Activated CD8-positive, alpha-beta memory T cell treated with anti-CD3 and anti-CD28 coated beads for 1 hour (primary cell): ENCODE measurements at places on chromosomes 7 and 10.
A peak's percentile ranks its signal among the peaks of the same experiment; 100 is the strongest.

DNA sequence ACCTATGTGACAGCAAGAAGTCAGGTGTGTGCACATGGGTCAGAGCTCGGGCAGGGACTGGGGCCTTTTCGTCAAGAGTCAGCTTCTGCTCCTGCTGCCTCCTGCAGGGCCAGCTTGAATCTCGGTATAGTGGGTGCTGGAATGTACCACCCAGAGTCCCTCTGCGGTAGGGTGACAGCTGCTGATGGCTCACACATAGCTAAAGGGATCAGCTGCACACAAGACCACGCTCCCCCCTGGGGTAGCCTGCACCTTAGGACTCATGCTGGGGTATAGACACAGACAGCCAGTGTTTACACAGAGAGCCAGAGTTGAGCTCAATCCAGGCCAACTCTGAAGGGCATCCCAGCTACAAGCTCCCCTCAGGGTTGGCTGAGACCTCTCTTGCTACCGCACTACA is 14.0 kb upstream of the COL13A1 start:
- DNase-seq: no peak

GRCh38 chr7:75945297-75946168 is 30.6 kb downstream of the POR start:
- DNase-seq: no peak

DNA sequence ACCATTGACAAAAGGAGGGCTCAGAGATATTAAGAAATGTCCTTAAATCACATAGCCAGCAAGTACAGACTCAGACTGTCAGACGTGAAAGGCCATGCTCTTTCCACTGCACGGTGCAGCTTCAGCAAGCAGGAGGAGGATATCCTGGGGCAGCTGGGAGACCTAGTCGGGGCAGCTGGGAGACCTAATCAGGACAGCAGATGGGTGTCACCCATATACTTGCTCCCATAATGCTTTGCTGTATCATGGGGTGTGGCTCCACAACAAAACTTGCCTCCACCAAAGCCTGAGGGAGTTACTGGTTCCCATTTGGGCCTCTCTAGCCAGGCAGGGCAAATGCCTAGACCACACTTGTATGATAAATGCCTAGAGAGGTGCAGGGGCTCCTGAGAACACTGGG is 55.4 kb downstream of the GRID1 start:
- no peak for DNase-seq

DNA sequence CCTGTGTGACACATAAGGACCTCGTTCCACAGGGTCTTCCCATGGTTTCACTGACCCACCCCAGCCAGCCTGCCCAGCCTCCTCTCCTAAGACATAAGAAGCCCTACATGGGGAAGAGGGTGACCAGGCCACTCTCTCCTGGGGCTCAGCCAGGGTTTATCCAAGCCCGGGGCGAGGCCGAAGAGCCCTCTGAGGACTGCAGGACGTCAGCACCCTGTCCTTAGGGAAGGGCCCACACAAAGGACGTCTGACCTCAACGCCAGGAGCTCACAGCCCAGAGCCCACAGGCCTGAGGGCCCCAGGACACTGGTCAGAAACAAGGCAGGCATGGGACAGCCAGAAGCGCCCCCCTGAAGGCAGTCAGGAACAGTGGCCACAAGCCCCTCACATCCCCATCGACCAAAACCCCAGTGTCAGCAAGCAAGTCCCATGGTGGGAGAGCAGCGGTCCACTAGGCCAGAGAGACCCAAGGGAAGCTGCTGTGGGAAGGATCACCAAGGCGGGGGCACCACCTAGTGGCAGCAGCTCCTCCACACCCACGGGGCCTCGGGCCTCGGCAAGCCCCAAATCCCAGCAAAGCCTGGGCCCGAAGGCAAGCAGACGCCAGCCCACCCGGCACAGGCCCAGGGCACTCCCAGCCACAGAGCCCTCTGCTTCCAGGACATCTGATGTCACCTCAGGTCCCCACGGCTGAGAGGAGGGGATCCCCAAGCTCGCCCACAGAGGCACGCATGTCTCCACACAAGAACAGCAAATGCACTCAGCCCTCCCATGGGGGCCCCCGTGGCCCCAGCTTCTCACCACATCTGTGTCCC is 23.4 kb downstream of the MAD1L1 start:
- DNase-seq: no peak

GRCh38 chr7:150428671-150429451 is 21.6 kb upstream of the GIMAP8 start:
- DNase-seq: no peak

- no peak for DNase-seq
Measured at GRCh38 chr7:25007668-25008067, 27.7 kb upstream of the OSBPL3 start.

DNA sequence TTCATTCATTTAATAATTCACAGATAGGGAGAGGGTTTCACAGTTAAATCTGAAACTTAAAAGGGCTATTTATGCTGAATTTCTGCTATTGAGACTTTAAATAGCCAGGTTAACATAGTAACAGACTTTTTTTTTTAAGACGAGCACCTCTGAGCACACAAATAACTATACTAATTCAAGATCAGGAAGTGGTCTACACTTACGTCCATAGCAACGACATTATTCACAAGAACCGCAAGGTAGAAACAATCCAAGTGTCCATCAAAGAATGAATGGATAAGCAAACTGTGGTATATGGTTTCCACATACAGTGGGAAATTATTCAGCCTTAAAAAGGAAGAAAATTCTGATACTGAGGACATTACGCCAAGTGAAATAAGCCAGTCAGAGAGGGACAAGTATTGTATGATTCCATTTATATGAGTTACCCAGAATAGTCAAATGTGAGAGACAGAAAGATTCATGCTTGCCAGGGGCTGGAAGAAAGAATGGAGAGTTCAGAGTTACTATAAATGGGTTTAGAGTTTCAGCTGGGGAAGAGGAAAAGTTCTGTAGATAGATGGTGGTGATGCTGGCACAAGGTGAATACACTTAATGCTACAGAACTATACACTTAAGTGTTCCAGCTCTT is 140.3 kb upstream of the LAMB4 start:
- no peak for DNase-seq

- DNase-seq: no peak
Measured at GRCh38 chr7:36742911-36743775, 18.8 kb upstream of the AOAH start.

DNA sequence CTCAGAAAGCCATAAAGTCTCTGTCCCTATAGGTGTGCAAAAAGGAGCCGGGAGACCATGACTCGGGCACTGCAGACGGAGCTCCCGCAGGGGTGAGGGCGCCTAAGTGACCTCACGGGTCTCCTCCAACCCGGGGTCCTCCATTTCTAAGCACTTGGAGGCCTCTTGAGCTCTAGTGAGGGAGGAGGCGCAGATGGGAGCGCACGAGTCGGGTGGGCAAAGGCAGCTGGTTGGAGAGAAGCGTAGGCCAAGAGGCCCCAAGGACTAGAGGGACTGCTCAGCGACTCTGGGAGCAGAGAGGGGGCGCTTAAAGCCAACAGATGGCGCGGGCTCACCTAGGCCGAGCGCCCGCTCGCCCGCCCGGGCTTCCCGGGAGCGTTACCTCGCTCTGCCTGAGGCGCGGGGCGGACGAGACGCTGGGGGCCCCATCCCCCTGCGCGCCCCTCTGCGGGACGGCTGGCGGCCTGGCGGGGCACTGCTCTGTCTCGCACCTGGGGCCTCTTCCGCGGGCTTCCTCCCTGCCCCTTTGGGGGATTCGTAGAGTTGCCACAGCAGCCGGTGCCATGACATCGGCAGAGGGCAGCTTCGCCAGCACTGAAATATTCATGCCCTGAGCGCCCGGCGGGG is 523 bp upstream of the CDH23 start:
- DNase-seq: no peak

DNA sequence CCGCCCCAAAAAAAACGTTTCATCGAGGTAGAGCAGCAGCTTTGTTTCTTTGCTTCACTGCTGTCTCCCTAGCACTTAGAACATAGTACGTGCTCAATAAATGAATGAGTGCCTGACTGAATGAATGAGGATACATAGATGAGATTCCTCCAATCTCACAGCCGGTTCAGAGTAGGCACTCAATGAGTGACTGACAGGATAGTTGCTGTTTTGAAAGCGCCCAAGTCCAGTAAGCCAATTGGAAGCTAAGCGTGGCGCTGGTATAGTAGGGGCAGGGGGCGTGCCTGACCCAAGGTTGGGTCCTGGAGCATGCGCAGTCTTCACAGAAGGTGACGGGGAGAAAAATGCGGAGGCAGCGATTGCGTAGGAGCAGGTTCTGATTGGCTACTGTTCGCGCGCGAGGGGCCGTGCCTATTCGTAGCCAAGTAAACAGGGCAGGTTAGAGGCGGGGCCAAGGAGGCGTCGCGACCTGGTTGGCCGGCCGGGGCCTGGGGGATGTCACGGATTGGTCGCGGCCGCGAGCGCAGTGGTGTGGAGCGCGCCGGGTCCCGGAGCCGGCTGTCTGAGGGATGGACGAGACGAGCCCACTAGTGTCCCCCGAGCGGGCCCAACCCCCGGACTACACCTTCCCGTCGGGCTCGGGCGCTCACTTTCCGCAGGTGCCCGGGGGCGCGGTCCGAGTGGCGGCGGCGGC is at the start of gene PI4K2A:
Gene PI4K2A, plus strand, starts transcription at position 498 of the 694 bp plus-strand sequence. Its CDS starts 72 bp downstream, at position 570.
- DNase-seq: peak; percentile 96

DNA sequence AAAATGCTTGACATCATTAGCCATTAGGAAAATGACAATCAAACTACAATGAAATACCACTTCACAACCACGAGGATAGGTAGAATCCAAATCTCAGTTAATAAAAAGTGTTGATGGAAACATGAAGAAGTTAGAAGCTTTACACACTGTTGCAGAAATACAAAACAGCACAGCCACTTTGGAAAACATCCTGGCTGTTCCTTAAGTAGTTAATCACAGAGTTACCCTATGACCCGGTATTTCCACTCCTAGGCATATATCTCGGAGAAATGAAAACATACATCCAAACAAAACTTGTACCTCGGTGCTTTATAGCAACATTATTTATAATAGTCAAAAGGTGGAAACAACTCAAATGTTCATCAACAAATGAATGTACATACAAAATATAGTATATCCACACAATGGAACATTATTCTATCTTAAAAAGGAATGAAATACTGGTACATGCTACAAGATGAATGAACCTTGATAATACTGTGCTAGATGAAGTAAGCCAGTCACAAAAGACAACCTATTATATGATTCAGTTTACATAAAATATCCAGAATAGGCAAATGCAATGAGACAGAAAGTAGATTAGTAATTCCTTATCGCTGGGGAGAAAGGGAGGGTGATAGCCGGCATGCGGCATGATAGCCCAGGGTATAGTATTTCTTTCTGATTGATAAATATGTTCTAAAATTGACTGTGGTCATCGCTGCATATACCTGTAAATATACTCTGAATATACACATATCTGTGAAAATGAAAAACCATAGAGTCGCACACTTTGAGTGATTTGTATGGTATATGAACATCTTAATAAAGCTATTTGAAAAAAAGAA is 1.9 kb downstream of the VWDE start:
- DNase-seq: no peak

- DNase-seq: no peak
Measured at GRCh38 chr7:134362587-134363483, 46.1 kb upstream of the SLC35B4 start.

DNA sequence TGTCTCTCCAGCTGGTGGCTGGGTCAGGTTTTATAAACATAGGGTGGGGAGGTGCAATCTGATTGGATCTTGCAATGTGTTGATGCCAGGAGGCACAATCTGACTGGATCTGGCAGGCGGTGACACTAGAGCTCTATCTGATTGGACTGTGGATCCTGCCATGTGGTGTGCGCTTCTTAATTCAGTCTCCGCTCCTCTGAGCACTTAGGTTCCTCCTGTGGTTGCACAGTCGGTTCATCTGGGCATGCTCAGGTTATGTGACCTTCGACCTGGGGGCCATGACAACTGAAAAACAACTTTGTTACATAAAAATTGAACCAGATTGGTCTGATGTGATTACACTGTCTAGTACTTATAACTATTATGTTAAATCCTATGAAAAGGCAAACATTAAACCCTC is 127.1 kb upstream of the SVIL start:
- DNase-seq: no peak

DNA sequence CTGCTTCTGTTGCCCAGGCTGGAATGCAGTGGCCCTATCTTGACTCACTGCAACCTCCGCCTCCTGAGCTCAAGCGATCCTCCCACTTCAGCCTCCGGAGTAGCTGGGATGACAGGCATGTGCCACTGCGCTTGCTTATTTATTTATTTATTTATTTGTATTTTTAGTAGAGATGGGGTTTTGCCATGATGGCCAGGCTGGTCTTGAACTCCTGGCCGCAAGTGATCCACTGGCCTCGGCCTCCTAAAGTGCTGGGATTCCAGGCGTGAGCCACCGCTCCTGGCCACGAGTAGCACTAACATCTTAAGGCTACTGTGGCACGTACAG is 70.9 kb downstream of the CARD11 start:
- DNase-seq: no peak

DNA sequence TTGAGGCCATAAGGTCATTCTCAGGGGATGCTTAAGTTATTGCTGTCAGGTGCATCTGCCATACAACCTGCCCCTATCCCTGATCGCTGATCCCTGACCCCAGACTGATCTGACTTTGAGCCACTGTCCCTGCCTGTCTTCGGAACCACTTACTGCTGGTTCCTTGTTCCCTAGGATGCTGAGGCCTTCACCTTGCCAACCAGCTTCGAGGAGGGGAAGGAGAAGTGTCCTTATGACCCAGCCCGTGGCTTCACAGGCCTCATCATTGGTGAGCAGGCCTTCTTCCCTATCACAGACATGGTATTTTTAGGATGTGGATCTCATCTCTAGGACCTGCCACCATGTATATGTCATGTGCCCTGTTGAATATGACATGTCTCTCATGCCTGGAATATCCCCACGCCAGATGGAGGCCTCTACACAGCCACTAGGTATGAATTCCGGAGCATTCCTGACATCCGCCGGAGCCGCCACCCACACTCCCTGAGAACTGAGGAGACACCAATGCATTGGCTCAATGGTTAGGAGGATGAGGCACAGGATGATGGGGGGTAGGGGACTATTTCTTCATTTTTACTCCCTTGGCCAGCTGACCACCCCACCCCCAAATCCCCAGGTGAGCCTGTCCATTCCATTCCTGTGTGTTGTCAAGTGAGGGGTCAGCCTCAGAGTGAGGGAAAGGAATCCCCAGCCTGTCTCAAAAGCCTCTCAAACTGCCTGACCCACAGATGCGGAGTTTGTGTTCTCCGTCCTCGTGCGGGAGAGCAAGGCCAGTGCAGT is 9.0 kb downstream of the MRPL43 start:
- no peak for DNase-seq

DNA sequence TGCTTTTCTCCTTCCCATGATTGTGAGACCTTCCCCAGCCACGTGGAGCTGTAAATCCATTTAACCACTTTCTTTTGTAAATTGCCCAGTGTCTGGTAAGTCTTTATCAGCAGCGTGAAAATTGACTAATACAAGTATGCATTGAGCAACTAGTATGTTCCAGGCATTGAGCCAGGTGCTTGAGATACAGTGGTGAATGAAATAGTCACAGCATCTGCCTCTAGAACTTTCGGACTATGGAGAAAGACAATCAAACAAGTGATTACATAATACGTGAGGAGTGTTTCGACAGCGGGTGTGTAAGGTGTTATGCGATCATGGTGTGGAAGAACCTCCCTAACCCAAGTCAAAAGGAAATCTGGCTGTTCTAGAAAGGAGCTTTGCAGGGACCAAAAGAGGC is 21.6 kb upstream of the NUP205 start:
- DNase-seq: no peak
